CD4-positive, alpha-beta T cell (primary cell): ENCODE measurements at places on chromosomes 7 and 10. TPM values are rescaled to one million over a fixed set of nuclear protein-coding genes. Genes with fewer than 3 reads are reported as not detected.

DNA sequence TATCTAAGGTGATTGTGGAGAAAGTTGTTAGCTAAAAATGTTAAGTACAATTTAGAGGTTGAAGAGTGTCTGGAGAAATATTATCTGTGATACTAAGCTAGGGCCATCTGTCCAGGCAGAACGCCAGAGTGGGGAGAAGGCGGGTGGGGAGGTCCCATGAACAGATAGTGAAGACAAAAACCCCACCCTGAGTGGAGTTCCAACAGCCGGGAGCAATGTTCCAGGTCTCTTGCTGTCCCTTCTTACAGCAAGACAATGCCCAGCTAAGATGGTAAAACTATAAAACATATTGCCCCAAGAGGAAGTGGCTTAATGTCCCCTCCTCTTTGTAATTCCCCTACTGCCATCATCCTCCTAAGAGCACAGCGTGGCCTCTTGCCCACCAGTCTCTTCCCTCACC, 10.4 kb upstream of the IL15RA start:
- no peaks in the 10 kb centered on the region for H3K27me3 ChIP-seq
- no peak for DNase-seq
- no peaks in the 10 kb centered on the region for H3K36me3 ChIP-seq
- no peak overlapping the region for H3K4me3 ChIP-seq
- no peaks in the 10 kb centered on the region for H3K4me1 ChIP-seq

DNA sequence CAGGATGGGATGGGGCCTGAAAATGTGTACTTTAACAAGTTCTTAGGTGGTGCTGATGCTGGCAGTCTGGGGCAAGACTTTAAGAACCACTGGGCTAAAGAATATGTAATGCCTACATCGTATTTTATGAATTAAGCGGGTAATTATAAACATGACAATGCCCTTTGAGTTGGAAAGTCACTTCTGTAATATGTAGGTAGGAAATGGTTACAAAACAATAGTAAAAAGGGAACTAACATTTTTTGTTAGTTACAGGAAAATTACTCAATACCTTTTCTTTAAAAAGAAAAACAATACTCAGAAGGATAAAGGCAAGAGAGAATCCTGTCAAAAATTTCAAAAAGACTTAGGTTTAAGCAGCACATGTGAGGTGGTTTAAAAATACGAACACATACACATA, 48.3 kb upstream of the STEAP4 start:
- H3K4me3 ChIP-seq = no peak overlapping the region
- no peaks in the 10 kb centered on the region for H3K36me3 ChIP-seq
- H3K27me3 ChIP-seq = no peaks in the 10 kb centered on the region
- DNase-seq = no peak
- no peaks in the 10 kb centered on the region for H3K4me1 ChIP-seq
- no peak overlapping the region for H3K27ac ChIP-seq

- H3K4me1 ChIP-seq = peaks cover 2% of the 10 kb centered on the region
- no peak for DNase-seq
Observed at GRCh38 chr7:43735802-43736603, 6.7 kb upstream of the COA1 start.

Gene UROS
- total RNA-seq = 18.2 TPM
